ENCODE measurements at places on chromosomes 12 and 14. TPM values are rescaled to one million over a fixed set of nuclear protein-coding genes. Genes with fewer than 3 reads are reported as not detected.
A peak's percentile ranks its signal among the peaks of the same experiment; 100 is the strongest.

DNA sequence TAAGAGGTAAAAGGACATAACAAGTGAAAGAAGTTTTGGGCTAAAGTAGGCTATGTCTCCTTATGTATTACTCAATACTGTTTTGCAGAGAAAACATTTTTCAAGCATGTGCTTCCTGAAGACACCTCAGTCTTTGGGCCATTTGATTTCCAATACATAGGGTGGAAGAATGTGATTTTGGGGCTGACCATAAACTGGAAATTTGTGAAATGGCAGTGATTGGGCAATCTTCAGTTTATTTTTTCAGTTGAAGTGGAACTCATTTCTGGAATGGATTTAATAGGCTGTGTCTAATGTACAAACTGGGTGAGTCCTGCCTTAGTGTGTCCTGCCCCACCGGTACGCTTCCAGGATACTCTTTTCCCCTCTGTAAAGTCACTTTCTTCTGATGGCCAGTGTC lies 2.8 kb upstream of the ACADS start:
- no peak for DNase-seq

- DNase-seq: no peak
Measured at GRCh38 chr12:627285-627684, 36.0 kb downstream of the NINJ2 start.

- no peak for DNase-seq
Measured at GRCh38 chr12:68970951-68971350, 38.0 kb upstream of the CPM start.

Gene PPFIA2
- 18.3 TPM for total RNA-seq

DNA sequence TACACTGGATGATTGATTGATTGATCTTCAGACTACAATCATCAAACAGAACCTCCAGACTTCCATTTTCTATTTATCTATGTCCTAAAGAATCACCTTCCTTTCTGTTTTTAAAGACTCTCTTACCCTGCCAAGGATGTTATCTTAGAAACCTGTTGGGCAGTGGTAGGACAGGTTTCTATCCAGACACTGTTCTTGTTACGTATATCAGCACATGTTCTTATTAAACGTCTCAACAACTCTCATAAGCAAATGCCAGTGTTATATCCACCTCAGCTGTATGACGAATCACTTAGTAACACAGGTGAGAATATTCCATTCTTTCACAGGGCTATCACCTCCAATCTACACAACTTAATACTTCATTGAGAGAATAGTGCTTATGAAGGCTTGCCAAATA lies 40.2 kb upstream of the RPL10L start:
- DNase-seq: no peak

DNA sequence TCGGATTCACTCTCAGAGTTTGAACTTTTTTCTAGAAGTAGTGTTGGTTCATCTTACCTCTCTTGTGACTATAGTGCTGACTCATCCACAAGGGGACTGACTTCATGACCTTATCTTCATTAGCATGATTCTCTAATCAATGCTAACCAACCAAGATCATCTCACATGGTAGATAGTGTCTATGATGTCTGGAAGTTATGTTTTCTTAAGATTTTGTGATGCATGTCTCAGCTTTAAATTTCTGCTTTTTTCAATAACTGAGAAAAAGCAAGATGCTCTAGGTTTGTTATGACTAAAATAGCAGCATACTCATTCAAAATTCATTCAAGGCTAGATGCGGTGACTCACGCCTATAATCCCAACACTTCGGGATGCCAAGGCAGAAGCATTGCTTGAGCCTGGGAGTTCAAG lies 12.3 kb upstream of the SLC35E3 start:
- DNase-seq: no peak

DNA sequence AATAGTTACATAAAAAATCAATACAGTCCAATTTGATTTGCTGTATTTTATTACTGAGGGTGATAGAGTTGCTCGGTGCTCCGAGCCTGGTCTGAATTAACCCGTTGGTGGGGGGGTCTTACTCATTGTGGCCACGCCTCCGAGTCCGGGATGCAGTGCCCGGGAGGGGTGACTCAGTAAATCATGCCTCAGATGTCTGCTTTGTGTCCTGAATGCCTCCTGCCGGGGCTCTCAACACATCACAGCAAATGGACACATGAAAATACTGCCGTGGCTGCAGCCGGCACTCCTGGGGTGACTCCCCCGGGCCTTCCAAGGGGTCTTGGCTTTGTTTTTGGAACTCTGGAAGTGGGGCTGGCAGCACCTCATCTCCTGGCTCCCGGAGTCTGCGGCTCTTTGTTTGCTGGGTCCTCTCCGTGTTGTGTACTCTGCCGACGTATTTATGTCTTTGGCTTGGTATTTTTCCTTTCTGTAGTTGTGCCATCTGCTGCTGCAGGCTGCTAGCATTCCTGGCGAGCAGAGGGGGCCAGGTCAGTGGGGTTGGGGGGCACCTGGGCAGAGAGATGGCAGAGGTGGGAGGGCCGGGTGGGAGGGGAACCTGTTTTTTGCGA lies 129.0 kb downstream of the AACS start:
- no peak for DNase-seq

- DNase-seq: peak; percentile 35
Measured at GRCh38 chr14:99603471-99604277, at the start of gene CCDC85C. CCDC85C (minus strand) TSS chr14:99604207; CDS start chr14:99603959, 248 bp downstream.

- no peak for DNase-seq
Measured at GRCh38 chr12:92194561-92194960, 48.9 kb upstream of the BTG1 start.

Gene PRKD1
- total RNA-seq: 67.2 TPM

- DNase-seq: no peak
Measured at GRCh38 chr12:112881602-112882001, 25.2 kb upstream of the OAS1 start.

Gene ZC2HC1C
- 63.5 TPM for total RNA-seq

Gene RIPK3
- total RNA-seq: 3.2 TPM

DNA sequence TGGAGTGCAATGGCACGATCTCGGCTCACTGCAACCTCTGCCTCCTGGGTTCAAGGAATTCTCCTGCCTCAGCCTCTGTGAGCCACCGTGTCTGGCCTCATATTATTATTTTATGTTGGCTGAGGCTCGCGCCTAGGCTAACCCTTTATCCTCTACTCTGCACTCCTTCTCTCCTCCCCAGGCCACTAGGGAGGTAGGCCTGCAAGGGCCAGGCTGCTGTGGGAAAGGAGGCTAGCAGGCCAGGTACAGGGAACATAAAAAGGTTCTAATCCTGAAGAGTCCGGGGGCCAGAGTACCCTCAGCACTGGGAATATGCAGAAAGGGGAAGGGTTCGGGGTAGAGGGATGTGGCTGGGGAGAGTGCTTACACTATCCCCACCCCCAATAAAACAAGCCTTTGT lies 14.9 kb downstream of the PKP2 start:
- no peak for DNase-seq

DNA sequence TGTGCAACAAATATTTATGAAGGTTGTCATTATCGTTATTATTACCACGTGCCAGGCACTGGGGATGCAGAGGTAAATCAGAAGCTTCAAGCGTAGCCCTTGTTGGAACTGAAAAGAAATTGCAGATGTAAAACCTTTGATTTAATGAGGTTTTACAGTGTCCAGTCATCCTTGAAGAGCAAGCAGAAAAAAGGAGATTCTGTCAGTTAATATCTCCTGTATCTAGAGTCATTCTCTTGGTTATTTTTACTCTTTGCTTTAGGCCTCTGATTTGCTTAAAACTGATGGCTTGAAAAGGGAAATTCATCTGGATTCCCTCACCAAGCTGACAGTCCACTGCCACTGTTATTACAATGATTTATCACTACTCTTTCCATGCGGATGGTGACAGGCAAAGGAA lies 179.3 kb downstream of the GALC start:
- no peak for DNase-seq

Gene KLRC4
- total RNA-seq: not detected

- no peak for DNase-seq
Measured at GRCh38 chr12:9732921-9733461, at the start of gene CLECL1. CLECL1 (minus strand) TSS chr12:9733097.

GRCh38 chr12:76990716-76991115 lies 74.7 kb downstream of the E2F7 start:
- DNase-seq: no peak

- DNase-seq: no peak
Measured at GRCh38 chr12:132108211-132108832, 35.8 kb downstream of the DDX51 start.

DNA sequence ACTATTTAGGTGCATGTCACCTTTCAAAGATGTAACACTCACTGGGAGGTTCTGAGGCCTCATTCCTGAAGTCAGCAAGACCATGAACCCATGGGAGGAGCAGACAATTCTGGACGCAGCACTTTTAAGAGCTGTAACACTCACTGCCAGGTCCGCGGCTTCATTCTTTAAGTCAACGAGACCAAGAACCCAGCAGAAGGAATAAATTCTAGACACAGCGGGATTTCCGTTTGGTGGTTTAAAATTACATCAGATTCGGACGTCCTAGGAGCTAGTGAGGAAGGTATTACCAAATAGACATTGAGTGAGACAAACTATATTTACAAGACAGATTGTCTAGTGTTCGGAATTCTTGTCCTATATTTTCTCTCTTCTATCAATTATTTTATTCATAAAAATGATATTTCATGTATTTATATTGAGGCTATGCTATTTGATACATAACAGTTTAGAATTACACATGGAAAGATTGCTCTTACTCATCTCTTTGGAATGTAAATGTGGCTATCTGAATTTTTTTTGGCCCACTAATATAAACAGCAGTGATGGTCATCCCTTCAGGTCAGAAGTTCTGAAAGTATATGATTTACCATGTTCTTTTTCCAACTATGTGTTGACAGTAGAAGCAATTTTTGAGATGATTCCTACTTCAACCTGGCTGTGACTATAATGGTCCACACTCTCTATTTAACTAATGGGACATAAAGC lies 1973.0 kb upstream of the FLRT2 start:
- DNase-seq: no peak

GRCh38 chr14:97277711-97278110 lies 480.5 kb downstream of the VRK1 start:
- no peak for DNase-seq

- DNase-seq: no peak
Measured at GRCh38 chr14:22929961-22930364, 787 bp upstream of the PRMT5 start.

- DNase-seq: peak; percentile 46
Measured at GRCh38 chr14:37056473-37056872, 115.9 kb downstream of the SLC25A21 start.

DNA sequence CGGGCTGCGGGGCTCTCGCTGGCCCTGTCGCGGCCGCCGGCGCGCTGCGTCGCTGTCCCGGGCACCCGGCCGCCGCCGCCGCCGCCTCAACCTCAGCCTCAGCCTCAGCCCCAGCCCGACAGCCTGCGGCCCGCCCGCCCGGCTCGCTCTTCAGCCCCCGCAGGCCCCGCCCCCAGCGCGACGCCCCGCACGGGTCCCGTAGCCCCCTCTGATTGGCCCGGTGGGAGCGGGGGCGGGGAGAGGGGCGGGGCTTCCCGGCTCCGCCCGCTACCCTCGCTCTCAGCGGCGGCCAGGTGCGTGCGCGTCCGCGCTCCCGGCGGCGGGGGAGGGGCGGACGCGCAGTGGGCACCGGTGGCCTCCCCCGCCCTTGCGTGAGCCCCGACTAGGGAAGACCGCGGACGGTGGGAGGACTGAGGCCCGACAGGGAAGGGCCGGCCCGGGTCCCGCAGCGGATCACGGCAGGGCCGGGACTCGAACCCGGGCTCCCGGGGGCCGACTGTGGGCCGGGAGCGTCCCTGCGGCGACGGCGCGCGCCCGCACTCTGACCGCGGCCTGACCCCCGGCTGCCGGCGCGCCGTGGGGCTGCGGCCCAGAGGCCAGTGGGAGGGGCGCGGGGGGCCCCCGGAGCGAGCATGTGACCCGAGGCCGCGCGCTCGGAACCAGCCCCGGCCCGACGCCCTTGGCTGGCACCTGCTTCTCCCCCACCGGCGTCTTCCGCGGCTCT lies at the start of gene PPP1R13B:
Gene PPP1R13B, minus strand, starts transcription at position 125 of the 724 bp plus-strand sequence. CDS start 268 bp downstream, outside the sequence.
- peak; percentile 93 for DNase-seq

GRCh38 chr14:82720946-82721345 lies 1187.3 kb upstream of the SEL1L start:
- no peak for DNase-seq

Gene DIO3
- total RNA-seq: 2.4 TPM

GRCh38 chr12:123050331-123050831 lies 69.9 kb downstream of the ARL6IP4 start:
- DNase-seq: peak; percentile 47

GRCh38 chr12:43318021-43318420 lies 234.0 kb downstream of the ADAMTS20 start:
- no peak for DNase-seq

GRCh38 chr14:88352698-88353097 lies 29.6 kb upstream of the KCNK10 start:
- DNase-seq: no peak

DNA sequence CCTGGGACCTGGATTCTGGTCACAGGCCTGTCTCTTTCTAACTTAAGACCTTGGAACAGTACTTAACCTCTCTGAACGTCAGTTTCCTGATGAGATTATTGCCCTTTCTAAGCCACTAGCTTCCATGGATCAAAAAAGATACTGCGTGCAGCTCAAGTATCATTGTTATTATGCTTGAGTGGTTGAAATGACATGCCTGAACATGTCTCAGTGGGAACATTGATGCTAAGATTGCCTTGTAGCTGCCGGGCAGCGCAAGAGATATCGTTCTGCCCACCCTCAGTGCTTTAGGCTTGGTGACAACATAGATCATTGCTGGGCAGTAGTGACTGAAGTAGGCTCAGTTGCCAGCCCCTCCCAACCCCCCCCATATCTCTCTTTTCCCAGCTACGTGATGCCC lies 131.9 kb downstream of the SMOC1 start:
- DNase-seq: no peak
